Glomerular endothelial cell (primary cell): ENCODE measurements at places on chromosomes 16 and 17. TPM values are rescaled to one million over a fixed set of nuclear protein-coding genes. Genes with fewer than 3 reads are reported as not detected.

NXPH3 gene
- total RNA-seq = 0.63 and 3.9 TPM in 2 replicates

KRTAP1-1 gene
- not detected in 2 replicates for total RNA-seq

KRT20 gene
- not detected in 2 replicates for total RNA-seq

PRSS53 gene
- 0.68 and 4.8 TPM in 2 replicates for total RNA-seq

OR2C1 gene
- not detected in 2 replicates for total RNA-seq

CD300LF gene
- total RNA-seq = not detected in 2 replicates

OTOP3 gene
- total RNA-seq = not detected in 2 replicates

PLK1 gene
- total RNA-seq = 22.4 and 25.0 TPM in 2 replicates

MPP3 gene
- total RNA-seq = 3.6 and 4.1 TPM in 2 replicates

MRPL58 gene
- 38.7 and 49.7 TPM in 2 replicates for total RNA-seq

VAT1L gene
- 6.4 and 30.6 TPM in 2 replicates for total RNA-seq

RAB11FIP4 gene
- total RNA-seq = 1.2 TPM in 1 of 2 replicates, not detected in the other

SLC5A11 gene
- total RNA-seq = 0.29 TPM in 1 of 2 replicates, not detected in the other

GRAP gene
- 77.6 and 87.3 TPM in 2 replicates for total RNA-seq

MYH13 gene
- not detected in 2 replicates for total RNA-seq

CCR7 gene
- total RNA-seq = 0.05 TPM in 1 of 2 replicates, not detected in the other

PDE6G gene
- total RNA-seq = 2.7 and 3.2 TPM in 2 replicates

RAB26 gene
- 0.48 and 1.3 TPM in 2 replicates for total RNA-seq

CDRT15 gene
- not detected in 2 replicates for total RNA-seq

CCL3 gene
- not detected in 2 replicates for total RNA-seq

KRT222 gene
- not detected in 2 replicates for total RNA-seq

SPATA33 gene
- total RNA-seq = 8.3 and 10.0 TPM in 2 replicates

NACA2 gene
- total RNA-seq = not detected in 2 replicates

CCDC154 gene
- 0.58 TPM in 1 of 2 replicates, not detected in the other for total RNA-seq

MYL11 gene
- total RNA-seq = not detected in 2 replicates

FADS6 gene
- not detected in 2 replicates for total RNA-seq

KCNJ12 gene
- 0.58 and 1.6 TPM in 2 replicates for total RNA-seq

SPEM2 gene
- total RNA-seq = not detected in 2 replicates

GCGR gene
- not detected in 2 replicates for total RNA-seq

GH2 gene
- not detected in 2 replicates for total RNA-seq

KCNH4 gene
- total RNA-seq = 0.05 and 0.70 TPM in 2 replicates

KRT32 gene
- total RNA-seq = not detected in 2 replicates

PGAP3 gene
- total RNA-seq = 6.0 and 7.5 TPM in 2 replicates

COX4I1 gene
- total RNA-seq = 548 and 742 TPM in 2 replicates

GP1BA gene
- total RNA-seq = not detected in 2 replicates

C1QL1 gene
- 0.47 TPM in 1 of 2 replicates, not detected in the other for total RNA-seq

KCTD2 gene
- 18.6 and 21.0 TPM in 2 replicates for total RNA-seq

CDH15 gene
- total RNA-seq = 0.06 TPM in 1 of 2 replicates, not detected in the other

NHLRC4 gene
- 2.7 and 3.3 TPM in 2 replicates for total RNA-seq

DCTPP1 gene
- 35.9 and 43.8 TPM in 2 replicates for total RNA-seq

FAM171A2 gene
- total RNA-seq = 25.0 and 28.9 TPM in 2 replicates
